ENCODE measurements at places on chromosomes 2 and 18.

- DNase-seq, result no peak
These were observed 154.8 kb upstream of the APCDD1 start for GRCh38 chr18:10299643-10300042.

GRCh38 chr18:3472681-3473544, 22.9 kb downstream of the TGIF1 start:
- DNase-seq, result no peak

- DNase-seq, result no peak
These were observed 86.0 kb downstream of the FMNL2 start for GRCh38 chr2:152420936-152421335.

DNA sequence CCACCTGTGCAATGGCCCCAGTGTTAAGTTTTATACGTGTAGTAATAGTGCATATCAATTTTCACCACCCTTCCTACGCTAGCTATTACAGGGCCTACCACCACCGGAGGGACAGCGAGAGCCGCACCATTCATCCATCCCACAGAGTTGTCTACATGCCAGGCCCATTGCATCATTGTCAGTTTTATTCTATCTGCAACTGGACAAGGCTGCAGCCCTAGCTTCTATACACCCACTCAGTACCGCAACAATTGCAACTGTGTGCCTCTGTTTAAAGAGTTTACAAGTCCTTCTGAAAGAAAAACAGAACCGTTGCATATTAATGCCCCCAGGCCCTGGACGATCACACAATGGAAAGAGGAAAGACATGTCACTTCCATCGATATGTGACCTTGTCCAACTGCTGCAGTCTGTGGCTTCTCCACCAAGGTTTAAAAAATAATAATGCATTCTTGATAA, 58.6 kb downstream of the ZEB2 start:
- DNase-seq, result no peak

DNA sequence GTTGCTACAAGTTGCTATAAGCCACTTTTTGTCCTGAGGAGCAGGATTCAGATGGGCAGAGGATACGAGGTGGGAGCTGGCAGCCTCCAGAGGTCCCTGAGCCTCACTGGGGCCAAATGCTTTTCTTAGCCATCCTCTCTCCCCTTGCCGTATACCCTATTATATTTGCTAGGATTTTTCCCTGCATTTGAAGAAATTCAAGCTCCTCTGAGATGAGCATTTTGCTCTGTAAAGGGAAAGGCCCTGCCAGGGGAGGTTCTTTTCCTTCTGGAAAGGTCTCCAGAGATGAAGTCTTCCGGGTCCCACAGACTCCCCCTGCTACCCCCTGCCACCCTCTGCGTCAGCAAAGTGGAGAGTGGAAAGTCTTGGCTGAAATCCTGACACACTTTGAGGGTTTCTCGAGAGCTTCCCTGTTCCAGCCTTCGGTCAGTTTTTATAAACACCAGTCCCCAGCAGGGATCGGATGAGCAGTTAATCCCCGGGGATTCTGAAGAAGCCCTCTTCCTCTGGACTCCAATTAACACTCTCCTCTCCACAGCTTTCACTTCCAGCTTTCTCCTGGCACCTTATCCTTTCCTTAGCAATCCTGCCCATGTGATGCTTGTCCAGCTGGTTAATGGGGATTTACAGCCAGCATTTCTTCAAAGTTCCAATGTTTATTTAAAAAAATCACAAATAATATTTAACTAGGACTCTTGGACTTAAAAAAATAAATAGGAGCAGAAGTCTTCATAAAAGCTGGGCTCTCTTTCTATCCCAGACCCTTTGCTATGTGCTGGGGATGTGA, 13.1 kb downstream of the CYRIA start:
- DNase-seq, result no peak

GRCh38 chr18:41771973-41772372, 183.1 kb upstream of the PIK3C3 start:
- DNase-seq, result no peak

GRCh38 chr18:2036086-2036485, 535.2 kb downstream of the METTL4 start:
- no peak for DNase-seq

DNA sequence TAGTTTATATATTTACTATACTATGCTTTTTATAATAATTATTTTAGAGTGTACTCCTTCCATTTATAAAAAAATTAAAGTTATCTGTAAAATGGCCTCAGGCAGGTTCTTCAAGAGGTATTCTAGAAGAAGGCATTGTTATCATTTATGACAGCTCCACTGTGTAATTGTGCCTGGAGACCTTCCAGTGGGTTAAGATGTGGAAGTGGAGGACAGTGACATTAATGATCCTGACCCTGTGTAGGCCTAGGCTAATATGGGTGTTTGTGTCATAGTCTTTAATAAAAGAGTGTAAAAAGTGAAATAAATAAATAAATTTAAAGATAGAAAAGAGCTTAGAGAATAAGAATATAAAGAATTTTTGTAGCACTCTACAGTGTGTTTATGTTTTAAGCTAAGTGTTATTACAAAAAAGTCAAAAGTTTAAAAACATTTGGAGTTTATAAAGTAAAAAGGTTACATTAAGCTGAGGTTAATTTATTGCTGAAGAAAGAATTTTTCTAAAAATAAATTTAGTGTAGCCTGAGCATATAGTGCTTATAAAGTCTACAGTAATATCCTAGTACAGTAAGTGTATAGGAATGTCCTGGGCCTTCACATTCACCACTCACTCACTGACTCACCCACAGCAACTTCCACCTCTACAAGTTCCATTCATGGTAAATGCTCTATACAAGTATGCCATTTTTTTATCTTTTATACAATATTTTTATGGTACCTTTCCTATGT, 190.0 kb upstream of the SESTD1 start:
- DNase-seq, result no peak

- no peak for DNase-seq
These were observed 1072.5 kb downstream of the SUCLG1 start for GRCh38 chr2:83386549-83386948.

DNA sequence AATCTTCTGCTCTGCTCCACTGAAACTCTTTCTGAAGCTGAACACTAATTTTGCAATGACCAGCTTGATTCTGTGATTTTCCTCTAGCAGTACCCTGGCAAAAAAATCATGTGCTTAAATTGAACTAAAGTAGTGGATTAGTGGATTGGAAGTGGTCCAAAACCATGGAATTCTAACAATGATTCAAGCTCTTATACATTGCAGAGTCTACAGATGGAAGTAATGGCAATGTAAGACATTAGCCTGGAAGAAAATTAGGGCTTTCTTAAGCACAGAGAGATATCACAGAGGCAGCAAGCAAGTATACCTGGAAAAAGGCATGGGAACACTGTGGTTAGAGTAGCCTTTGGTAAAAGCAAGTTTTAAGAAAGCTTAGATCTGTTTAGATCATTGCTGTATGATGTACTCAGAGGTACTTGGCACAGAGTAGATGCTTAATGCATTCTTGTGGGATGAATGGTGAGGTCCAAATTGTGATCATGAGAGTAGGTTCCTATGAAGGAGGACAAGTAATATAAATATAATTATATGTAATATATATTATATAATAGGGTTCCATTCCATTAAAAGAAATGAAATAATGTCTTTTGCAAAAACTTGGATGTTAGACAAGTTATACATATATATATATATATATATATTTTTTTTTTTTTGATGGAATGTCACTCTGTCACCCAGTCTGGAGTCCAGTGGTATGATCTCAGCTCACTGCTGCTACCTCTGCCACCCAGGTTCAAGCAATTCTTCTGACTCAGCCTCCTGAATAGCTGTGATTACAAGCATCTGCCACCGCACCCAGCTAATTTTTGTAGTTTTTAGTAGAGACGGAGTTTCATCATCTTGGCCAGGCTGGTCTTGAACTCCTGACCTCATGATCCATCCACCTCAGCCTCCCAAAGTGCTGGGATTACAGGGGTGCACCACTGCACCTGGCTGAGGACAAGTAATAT, 172.2 kb upstream of the SCN7A start:
- DNase-seq, result no peak

DNA sequence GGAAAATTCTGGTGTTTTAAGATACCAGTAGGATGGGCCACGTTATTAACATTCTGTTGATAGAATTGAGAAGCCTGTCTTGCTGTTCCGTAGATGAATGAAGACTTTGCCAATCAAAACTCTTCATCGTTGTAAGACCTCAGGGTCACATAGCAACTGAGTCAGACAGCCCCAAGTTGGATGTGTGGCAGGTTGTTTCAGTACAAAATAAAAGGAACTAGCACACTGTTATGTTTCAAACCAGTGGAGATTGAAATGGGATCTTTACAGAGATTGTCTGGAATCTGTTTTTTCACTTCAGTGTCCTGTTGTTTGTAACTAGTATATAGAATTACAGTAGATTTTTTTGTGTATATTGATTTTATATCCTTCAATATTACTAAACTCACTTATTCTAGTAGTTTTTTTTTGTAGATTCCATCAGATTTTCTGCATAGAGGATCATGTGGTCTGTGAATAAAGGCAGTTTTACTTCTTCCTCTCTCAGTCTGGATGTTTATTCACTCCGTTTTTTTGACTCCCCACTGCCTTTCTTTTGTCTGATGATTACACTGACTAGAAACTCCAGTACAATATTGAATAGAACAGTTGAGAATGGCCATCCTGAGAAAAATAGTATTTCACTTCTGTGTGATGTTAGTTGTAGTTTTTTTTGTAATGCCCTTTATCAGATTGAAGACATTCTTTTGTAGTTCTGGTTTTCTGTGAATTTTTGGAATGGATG, 22.7 kb downstream of the EPC2 start:
- no peak for DNase-seq

GRCh38 chr2:24544456-24545115, 53.5 kb downstream of the NCOA1 start:
- no peak for DNase-seq

DNA sequence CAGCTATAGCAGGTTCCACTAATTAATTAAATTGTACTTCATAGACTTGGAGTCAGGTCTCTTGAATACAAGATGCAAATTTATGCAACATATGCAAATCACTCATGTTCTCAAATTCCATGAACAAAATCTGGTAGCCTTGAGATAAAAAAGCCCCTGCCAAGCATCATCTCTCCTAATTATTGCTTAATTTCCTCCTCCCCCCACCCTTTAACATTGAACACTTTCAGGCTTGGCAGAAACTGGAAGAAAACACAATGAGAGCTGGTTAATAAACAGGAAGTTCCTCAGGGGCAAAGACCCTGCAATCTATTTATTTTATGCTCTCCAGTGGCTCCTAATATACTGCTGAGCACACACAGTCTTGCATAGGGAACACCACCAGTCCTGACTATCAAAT, 35.6 kb upstream of the ACVR1 start:
- no peak for DNase-seq

DNA sequence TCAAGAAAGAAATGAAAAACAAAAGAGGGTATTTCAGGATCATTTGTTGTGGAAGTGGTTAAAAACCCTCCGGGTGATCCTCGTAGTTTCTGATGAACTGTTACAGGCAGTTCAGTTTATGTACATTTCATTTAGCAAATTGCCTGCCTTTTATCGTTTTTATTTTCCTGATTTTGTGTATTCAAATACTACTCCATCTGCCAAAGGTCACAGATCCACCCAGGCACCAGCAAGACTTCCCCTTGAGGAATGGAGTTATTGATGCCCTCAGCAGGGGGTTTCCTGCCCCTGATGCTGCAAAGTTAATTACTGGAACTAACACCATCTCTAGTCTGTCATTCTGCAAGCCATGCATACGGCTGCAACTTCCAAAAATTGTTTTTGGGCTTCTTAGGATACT, 641.9 kb downstream of the SLC4A3 start:
- no peak for DNase-seq

DNA sequence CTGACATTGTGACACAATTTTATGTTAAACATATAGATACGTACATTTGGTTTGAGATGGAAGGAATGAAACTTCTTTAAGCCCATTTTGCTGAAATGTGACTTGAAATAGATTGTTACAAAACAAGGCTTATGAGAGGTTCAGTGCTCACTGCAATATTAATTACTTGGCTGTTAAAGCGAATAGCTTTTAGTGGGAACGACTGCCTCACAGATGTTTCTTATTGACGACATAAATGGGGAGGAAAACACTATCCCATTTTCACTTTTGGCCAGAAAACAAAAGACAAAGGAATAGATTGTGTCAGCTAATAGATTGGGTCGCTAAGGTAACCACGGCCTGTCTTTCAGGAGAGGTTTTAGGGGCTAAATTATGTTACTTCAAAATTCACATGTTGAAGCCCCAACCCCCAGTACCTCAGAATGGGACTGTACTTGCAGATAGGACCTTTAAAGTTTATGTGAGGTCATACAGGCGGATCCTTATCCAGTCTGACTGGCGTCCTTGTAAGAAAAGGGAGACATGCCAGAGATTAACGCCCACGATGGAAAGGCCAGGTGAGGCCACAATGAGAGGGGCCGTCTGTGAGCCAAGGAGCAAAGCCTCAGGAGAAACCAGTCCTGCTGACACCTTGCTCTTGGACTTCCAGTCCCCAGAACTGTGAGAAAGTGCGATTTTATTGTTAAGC, 10.8 kb downstream of the INPP1 start:
- no peak for DNase-seq

DNA sequence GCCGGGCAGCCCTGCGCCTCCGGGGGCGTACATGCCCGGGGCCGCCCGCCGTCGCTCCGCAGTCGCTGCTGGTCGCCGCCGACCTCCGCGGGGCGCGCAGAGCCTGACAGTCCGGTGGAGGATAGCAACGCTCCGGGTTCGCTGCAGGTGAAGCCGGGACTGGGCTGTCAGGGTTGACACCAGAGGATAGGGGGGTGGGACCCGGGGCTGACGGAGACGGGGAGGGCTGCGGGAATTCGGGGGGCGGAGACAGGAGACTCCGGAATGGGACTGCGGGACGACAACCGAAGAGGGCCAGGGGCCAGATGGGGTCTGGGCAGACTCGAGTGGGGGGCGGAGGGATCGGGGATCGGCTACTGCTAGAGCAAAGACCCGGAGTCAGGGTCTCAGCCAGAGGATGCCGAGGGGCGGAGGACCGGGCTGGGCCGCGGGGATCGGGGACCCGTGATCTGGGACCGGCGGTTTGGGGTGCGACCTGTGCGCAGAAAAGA, 403 bp downstream of the TMEM127 start:
- DNase-seq, result no peak

DNA sequence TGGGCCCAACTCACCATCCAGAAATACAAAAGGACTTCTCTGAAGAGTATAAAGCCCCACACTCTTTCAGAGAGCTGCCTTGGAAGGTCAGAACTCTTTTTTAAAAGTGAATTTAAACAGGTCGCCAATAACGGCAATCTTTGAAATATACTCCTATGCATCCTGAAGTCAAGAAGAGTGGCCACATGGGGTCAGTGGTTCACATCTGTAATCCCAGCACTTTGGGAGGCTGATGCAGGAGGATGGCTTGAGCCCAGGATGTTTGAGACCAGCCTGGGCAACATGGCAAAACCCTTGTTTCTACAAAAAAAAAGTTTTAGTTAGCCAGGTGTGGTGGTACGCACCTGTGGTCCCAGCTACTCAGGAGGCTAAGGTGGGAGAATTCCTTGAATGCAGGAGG, 68.1 kb upstream of the FZD7 start:
- DNase-seq, result no peak

DNA sequence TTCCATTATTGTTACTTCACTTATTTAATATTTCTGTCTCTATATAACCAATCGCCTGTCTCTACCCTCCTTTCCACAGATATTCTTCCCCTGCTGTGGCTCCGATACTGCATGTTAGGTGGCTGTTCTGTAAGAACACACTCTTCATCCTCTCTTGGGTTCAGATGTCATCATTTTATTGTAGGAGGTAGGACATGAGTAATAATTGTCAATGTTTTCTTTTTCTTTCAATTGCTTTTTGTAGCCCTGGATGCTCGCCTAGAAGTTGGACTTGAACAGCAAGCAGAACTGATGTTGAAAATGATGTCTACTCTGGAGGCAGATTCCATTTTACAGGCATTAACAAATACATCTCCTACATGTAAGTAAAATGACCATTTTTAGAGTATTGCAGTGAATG, 128.6 kb downstream of the BIRC6 start:
- no peak for DNase-seq
